ENCODE measurements at places on chromosomes 7 and 10.

DNA sequence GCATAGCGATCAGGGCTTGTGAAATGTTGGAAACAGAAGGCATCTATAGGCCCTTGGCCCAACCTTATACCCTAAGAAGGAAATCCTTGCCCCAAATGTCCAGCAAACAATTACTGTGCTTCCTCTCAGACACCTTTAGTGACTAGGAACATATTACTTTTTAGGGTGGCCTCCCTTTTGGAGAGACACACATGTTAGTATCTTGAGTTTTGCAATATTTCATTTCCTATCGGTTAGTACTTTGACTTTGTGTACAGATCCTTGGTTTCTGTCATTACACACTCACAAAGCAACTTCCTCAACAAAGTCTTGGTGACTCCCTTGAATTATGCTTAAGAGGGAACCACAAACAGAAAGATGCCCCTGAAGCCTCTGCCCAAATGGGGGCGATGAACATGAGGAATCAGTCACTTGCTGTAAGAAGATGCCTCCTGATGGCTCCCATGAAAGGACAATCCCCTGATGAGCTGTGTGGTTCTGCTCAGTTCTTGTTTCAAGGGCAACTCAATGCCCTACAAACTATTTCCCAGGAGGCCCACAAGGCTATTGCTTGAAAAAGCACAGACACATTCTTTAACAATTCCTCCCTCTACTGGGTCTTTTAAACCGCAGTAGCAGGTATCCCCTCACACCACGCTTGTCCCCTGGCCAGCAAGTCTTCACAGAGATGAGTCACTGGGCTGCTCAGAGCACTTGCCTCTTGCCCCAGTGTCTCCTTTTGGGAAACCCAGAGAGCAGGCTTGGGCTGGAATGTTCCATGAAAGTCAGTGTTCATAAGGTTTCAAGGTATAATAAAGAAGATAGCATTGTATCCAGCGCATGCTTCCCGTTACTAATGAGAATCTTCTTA, 196.2 kb downstream of the FANK1 start:
- DNase-seq, result no peak

DNA sequence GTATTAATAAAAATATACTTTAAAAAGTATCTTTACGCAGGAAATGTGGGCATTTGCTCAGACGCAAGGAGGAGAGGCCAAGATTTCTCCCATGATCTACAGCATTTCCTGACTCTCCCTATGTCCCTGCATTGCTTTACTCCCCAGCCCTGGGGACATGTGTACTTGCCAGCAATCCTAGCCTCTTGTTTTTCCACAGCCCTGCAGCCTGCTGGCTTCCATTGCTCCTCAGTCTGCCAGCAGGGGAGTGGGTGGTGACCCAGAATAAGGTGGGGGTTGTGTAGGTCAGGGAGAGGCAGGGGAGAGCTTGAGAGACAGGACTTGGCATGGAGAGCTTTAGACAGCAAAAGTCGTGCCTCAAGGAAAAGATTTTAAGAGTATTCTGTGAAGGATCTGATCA, 307.7 kb downstream of the CDK14 start:
- no peak for DNase-seq

DNA sequence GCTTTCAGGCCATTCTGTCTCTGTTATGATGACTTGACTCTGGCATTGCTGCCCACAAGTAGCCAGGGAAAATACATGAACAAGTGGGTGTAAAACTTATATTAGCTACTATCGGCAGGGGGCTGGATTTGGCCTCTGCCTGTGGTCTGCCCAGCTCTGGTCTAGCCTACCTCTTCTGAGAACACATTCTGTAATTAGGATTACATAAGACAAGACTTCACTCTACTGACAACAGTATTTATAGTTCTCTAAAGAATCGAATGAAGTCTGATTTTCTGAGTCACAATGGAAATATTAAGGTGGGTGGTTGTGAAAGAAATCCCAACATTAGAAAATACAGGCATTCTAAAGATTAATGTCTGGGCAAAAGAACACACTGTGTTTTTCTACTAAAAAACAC, 55.5 kb downstream of the DLD start:
- no peak for DNase-seq

DNA sequence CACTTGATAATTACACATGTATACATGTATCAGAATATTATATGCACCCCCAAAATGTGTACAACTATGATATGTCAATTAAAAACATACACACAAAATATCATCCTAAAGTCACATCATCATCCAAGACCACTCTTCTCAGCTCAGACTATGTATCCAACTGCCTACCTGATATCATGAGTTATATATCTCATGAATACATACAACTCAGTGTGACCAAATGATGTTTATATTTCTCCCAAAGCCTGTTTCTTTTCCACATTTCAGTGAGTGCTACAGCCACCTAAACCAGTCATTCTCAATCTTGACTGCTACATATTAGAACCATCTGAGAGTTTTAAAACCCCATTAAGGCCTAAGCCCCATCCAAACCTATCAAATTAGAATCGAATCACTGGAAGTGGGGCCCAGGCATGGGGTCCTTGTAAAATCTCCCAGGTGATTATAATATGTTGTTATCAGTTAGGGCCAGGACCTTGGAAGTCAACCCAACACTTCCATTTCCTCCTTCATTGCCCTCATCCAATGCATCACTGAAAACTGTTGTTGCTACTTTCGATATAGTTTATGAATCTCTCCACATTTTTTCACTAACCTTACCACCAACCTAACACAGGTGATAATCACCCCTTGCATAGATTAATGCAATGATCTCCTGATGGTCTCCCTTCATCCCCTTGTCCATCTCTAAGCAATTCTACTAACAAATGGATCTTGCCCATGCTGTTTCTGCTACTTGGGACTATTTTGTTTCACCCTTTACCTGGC, 53.8 kb upstream of the ITGB8 start:
- no peak for DNase-seq

GRCh38 chr10:43710772-43711471, 62.2 kb upstream of the ZNF32 start:
- no peak for DNase-seq

GRCh38 chr7:76285604-76286374, 16.7 kb upstream of the HSPB1 start:
- DNase-seq, result no peak

DNA sequence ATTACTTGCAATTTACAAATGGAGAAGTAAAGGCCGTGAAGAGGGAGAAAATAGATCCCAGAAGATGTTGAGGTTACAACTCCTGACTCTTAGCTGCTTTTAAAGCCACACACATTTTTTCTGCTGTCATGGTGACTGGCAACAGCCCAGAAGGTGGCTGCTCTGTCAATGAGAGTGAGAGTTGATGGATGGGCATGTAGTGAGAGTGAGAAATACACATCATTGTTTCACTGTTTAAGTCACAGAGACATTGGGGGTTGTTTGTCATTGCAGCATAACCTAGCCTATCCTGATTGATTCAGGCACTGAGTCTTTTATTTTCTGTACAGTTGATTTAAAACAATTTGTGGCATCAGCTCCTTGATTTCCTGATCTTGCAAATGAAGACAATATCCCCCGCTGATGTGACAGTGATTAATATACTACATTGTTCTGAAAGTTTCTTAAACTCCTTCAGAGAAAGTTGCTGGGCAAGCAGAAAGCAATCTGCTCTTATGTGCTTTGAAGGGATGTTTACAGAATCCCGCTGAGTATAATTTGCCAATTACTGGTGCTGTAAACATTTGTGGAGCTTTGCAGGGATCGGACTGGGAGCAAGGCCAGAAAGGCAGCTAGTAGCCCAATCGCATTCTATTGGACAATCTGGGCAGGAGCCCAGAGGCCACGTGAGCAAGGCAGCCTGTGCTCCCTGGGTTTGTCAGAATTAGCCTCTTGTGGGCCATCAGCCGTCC, 229.6 kb downstream of the PRPF18 start:
- no peak for DNase-seq

Data from stimulated activated CD4-positive, alpha-beta T cell treated with anti-CD3 and anti-CD28 coated beads, Interleukin-1b, Interleukin-23, amount 100 ng/mL, for 24 hours (primary cell).